ENCODE measurements at places on chromosomes 3 and 15.
A peak's percentile ranks its signal among the peaks of the same experiment; 100 is the strongest.

- DNase-seq: no peak
Measured at GRCh38 chr15:77851086-77851485, 218.4 kb upstream of the LINGO1 start.

- DNase-seq: no peak
Measured at GRCh38 chr3:124149771-124150170, 157.8 kb upstream of the ROPN1 start.

DNA sequence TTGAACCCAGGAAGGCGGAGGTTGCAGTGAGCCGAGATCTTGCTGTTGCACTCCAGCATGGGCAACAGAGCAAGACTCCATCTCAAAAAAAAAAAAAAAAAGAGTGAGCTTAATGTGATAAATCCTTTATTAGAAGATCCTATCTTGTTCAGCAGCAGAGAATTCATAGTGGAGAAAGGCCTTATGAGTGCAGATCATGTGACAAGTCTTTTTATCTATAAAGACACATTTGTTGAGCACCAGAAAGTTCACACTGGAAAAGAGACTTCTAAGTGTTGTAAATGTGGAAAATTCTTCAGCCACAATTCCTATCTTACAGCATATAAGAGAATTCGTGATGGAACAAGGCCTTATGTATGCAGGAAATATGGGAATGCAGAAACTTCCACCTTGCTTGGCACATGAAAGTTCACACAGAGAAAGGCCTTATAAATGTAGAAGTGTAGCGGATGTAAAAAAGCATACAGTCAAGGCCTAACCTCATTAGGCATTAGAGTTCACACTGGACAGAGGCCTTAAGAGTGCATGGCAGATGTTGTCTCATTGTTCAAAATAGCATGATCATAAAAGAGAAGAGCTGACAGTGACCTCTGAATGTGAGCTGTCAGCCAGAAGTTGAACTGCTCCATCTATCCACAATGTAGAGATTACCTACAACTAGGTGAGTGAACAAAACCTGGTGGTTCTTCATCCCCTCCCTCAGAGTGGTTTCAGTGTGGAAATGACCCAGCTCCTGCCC, 16.7 kb downstream of the ADAM10 start:
- no peak for DNase-seq

GRCh38 chr3:64972793-64973192, 285.0 kb upstream of the ADAMTS9 start:
- DNase-seq: no peak

DNA sequence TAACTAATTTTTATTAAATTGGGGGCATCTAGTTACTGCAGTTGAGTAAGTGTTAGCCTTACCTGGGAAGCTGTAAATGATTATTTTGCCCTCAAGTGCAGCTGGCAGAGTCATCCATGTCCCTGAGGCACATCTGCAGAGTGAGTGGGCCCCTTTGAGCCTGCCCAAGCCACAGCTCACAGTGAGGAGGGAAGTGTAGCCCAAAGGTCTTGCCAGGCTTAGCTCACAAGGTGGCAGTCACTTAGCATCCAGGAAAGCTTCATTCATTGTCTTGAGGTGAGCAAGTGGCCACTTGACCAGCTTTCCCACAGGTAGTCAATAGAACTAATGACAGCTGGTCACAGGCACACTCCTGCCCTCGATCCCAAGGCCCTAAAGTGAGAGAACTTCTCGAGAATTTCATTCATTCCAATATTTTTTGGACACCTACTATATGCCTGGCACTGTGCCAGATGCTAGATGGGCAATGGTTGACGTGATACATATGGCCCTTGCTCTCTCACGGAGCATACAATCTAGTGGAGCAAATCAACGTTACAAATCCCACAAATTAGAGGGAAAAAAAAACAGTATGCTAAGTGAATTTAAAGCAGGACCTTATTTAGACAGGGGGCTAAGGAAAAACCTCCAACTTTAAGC, 163.3 kb upstream of the IL12A start:
- no peak for DNase-seq

- no peak for DNase-seq
Measured at GRCh38 chr3:88535563-88535962, 385.8 kb downstream of the C3orf38 start.

DNA sequence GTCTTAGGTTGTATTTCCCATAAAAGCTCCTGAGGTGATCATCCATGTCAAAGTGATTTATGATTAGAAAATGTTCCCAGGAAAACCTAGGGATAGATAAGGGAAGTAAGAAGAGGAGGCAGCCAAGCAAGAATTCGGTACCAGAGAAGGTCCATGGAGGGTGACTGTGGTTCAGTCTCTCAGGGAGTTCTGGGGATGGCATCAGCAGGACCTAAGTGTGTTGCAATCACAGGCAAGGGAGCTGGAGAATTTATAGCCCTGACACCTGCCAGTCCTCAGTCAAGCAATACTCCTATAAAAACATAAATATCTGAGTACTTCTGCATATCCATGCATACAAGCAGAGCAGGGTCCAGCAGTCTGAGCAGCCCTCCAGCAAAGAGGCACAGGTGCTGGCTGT, 95.6 kb upstream of the TOPAZ1 start:
- no peak for DNase-seq

DNA sequence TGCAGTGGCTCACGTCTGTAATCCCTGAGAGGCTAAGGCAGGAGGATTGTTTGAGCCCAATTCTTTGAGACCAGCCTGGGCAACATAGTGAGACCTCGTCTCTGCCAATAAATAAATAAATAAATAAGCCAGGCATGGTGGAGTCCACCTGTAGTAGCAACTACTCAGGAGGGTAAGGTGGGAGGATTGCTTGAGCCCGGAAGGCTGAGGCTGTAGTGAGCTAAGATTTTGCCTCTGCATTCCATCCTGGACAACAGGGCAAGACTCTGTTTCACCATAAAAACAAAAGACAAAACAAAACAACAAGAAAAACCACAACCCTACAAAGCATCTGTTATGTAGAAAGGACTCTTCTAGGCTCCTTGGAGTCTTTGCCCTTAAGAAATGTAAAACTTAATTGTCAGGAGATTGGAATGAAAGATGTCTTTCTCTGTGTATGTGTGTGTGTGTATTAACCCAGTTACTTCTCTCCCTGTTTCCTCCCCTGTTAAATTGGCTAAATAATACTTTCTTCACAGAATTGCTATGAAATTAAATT, 9.5 kb downstream of the NECTIN3 start:
- DNase-seq: no peak

GRCh38 chr3:140540262-140540661, 137.6 kb upstream of the TRIM42 start:
- DNase-seq: no peak

GRCh38 chr15:61997786-61998185, 62.5 kb downstream of the VPS13C start:
- no peak for DNase-seq

DNA sequence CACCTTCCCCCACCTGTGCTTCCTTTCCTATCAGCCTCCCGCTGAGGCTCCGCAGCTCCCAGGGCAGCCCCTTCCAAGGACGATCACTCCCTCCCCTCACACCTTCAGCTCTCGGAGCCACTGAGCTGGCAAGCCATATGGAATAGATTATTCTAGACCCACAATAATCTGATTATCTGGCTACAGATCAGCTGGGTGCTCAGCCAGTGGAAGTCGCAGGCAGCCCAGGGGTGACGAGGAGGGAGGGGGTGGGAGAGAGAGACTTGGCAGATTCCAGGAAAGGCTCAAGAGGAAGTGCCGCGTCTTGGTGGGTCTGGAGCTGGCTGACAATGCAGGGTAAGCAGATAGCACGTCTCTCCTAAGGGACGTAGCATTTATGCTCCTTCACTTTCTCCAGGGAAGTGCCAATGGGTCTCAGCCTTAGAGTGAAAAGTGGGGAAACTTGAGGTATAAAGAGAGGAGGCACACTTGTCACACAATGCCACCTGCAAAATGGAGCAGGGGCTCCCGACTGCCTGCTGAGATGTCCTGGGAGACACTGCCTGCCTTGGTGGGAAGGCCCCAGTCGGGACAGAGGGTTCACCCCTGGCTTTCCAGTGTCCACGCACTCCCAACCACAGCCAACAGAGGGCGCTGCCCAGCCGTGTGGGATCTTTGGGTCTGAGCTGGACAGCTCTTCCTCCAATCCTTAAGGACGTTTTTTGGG, 9.4 kb upstream of the MESP1 start:
- peak; percentile 84 for DNase-seq

DNA sequence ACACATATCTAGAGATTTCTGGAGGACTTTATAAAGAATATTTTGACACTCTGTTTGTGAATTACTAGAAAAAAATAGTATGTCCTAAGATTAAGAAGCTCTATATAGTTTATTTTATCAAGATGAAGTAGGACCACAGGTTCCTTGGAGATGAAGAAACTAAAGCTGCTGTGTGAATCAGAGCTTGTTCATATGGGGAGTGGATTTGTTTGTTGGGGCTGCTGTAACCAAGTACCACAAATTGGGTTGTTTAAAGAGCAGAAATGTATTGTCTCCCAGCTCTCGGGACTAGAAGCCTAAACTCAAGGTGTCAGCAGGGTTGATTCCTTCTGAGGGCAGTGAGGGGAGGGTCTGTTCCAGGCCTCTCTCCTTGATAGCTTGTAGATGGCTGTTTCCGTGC, 270.6 kb upstream of the UMPS start:
- DNase-seq: no peak

GRCh38 chr15:101037090-101037830, 118.1 kb downstream of the LRRK1 start:
- no peak for DNase-seq

DNA sequence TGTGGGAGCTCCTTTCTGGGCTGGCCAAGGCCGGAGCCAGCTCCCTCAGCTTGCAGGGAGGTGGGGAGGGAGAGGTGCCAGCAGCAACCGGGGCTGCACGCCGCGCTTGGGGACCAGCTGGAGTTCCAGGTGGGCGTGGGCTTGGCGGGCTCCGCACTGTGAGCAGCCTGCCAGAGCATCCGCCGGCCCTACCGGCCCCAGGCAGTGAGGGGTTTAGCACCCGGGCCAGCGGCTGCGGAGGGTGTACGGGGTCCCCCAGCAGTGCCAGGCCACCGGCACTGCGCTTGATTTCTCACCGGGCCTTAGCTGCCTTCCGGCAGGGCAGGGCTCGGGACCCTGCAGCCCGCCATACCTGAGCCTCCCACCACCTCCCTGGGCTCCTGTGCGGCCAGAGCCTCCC, 651.0 kb upstream of the ARPP21 start:
- DNase-seq: no peak
